CD4-positive, alpha-beta memory T cell (primary cell): ENCODE measurements at places on chromosomes 7 and 10. TPM values are rescaled to one million over a fixed set of nuclear protein-coding genes. Genes with fewer than 3 reads are reported as not detected.

GRCh38 chr7:48096273-48096672 is 7.2 kb downstream of the UPP1 start:
- peaks cover 99% of the 10 kb centered on the region for H3K4me1 ChIP-seq
- H3K36me3 ChIP-seq, result peaks cover 50% of the 10 kb centered on the region
- no peaks in the 10 kb centered on the region for H3K27me3 ChIP-seq
- DNase-seq, result no peak
- no peak overlapping the region for H3K4me3 ChIP-seq

- no peaks in the 10 kb centered on the region for H3K36me3 ChIP-seq
- H3K27me3 ChIP-seq, result peaks cover 2% of the 10 kb centered on the region
- H3K4me3 ChIP-seq, result peak overlapping the region; percentile 98
- H3K4me1 ChIP-seq, result peaks cover 27% of the 10 kb centered on the region
- no peak for DNase-seq
Observed at GRCh38 chr7:38177621-38178003, 433 bp upstream of the STARD3NL start.

DNA sequence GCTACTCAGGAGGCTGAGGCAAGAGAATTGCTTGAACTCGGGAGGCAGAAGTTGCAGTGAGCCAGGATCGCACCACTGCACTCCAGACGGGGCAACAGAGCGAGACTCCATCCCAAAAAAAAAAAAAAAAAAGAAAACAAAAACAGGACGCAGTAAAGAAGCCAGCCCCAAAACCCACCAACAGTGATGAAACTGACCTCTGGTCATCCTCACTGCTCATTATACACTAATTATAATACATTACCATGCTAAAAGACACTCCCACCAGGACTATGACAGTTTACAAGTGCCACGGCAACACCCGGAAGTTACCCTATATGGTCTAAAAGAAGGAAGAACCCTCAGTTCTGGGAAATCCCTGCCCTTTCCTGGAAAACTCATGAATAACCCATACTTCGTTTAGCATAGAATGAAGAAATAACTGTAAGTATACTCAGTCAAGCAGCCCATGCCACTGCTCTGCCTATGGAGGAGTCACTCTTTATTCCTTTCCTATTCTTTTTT is 40.0 kb upstream of the EIF4H start:
- no peaks in the 10 kb centered on the region for H3K36me3 ChIP-seq
- DNase-seq, result no peak
- no peak overlapping the region for H3K4me3 ChIP-seq
- H3K27ac ChIP-seq, result no peak overlapping the region

The PTPRZ1 gene
- total RNA-seq, result not detected

- H3K4me3 ChIP-seq, result no peak overlapping the region
- no peaks in the 10 kb centered on the region for H3K36me3 ChIP-seq
- no peaks in the 10 kb centered on the region for H3K27me3 ChIP-seq
- no peak overlapping the region for H3K27ac ChIP-seq
- DNase-seq, result no peak
- H3K4me1 ChIP-seq, result no peaks in the 10 kb centered on the region
Observed at GRCh38 chr10:67477868-67478267, 218.1 kb downstream of the CTNNA3 start.

- H3K4me1 ChIP-seq, result no peaks in the 10 kb centered on the region
- no peak overlapping the region for H3K27ac ChIP-seq
- no peaks in the 10 kb centered on the region for H3K27me3 ChIP-seq
- no peak overlapping the region for H3K4me3 ChIP-seq
- no peak for DNase-seq
Observed at GRCh38 chr10:56823849-56824248, 462.8 kb upstream of the ZWINT start.

The IQUB gene
- 0.14 TPM for total RNA-seq

- no peak overlapping the region for H3K4me3 ChIP-seq
- no peak overlapping the region for H3K27ac ChIP-seq
- no peaks in the 10 kb centered on the region for H3K27me3 ChIP-seq
Observed at GRCh38 chr7:140242057-140243031, 65.6 kb upstream of the KDM7A start.

DNA sequence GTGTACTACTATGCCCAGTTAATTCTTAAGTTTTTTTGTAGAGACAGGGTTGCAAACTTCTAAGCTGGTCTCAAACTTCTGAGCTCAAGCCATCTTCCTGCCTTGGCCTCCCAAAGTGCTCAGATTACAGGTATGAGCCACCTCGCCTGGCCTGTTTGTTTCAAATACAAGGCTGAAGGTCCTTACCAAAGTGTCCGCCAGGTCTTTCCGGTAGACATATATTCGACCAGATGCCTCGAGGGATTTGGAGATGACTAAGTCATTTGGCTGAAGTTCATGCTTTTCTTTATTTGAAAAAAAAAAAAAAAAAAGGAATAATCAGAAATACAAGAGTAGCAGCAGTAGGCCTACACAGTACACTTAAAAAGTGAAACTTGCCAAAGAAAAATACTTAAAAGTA is 204.5 kb upstream of the CDCA7L start:
- H3K27ac ChIP-seq, result no peak overlapping the region
- H3K4me1 ChIP-seq, result no peaks in the 10 kb centered on the region
- no peak for DNase-seq

GRCh38 chr7:6227294-6227846 is 45.1 kb downstream of the CYTH3 start:
- no peaks in the 10 kb centered on the region for H3K27me3 ChIP-seq
- no peak overlapping the region for H3K27ac ChIP-seq
- DNase-seq, result no peak
- no peaks in the 10 kb centered on the region for H3K36me3 ChIP-seq
- H3K4me1 ChIP-seq, result peaks cover 8% of the 10 kb centered on the region

DNA sequence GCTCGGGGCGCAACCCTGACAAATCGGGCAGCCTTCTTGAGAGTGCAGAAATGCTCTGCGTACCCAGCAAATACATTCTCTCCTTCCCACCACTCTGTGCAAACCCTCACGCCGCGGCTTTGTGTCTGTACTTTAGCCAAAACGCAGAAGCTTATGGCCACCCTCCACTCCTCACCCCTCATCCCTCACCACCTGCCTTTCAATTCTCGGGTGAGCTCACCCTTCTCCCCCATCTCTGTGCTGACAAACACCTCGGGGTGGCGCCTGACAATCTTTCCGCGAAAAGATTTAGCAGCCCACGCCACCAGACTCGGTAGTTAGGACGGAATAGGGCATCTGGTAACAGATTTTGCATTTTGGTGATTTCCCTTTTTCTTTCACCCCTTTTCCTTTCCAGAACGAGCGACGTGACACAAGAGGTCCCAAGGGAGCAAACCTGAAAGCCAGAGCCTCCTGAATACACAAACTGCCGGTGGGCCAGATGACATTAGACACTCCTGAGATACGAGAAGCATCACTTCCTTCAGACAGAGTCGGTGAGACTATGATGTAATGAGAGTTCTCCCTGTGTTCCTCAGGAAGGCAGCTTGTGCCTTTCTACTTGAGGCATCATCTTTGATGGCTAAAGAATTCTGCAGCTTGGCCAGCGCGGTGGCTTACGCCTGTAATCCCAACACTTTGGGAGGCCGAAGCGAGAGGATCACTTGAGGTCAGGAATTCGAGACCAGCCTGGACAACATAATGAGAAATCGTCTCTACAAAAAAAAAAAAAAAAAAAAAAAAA is 671 bp upstream of the ATAD1 start:
- peak overlapping the region; percentile 94 for H3K27ac ChIP-seq
- peak overlapping the region; percentile 85 for H3K4me3 ChIP-seq
- DNase-seq, result peak; percentile 71
- H3K4me1 ChIP-seq, result peaks cover 46% of the 10 kb centered on the region
- no peaks in the 10 kb centered on the region for H3K27me3 ChIP-seq

GRCh38 chr7:70446448-70447143 is 685.3 kb upstream of the GALNT17 start:
- no peaks in the 10 kb centered on the region for H3K27me3 ChIP-seq
- DNase-seq, result no peak
- no peaks in the 10 kb centered on the region for H3K36me3 ChIP-seq
- H3K27ac ChIP-seq, result no peak overlapping the region

The ZNF25 gene
- 14.7 TPM for total RNA-seq

GRCh38 chr10:49616421-49617101 is 2.7 kb downstream of the CHAT start:
- H3K4me1 ChIP-seq, result no peaks in the 10 kb centered on the region
- no peak overlapping the region for H3K4me3 ChIP-seq
- no peaks in the 10 kb centered on the region for H3K36me3 ChIP-seq
- H3K27me3 ChIP-seq, result peaks cover 9% of the 10 kb centered on the region

The CXCL12 gene
- total RNA-seq, result not detected

DNA sequence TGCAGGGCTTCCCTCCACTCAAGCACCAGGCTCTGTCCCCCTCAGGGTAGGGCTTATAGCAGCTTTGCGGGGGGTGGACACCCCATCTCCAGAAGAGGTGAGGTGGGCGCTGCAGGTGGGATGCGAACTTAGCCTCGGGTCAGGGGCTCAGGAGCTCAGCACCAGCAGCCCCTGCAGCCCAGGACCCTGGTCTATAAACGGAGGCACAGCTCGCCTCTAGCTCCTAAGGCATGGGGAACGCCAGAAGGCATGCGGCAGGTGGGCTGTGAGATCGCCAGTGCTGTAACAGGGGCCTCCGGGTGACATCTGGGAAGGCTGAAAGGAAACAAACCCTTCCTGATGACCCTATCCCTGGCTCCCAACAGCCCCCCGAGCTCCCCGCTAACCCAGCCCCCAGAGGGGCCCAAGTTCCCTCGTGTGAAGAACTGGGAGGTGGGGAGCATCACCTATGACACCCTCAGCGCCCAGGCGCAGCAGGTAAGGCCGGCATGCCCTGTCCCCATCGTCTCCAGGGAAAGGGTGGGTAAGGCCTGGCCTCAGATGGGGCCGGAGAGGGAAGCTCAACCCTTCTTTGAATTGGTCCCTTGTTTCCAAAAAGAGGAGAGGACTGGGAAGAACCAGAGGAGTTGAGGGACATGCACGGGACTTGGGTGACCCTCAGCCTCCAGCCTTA is 4.2 kb downstream of the NOS3 start:
- no peak overlapping the region for H3K27ac ChIP-seq
- H3K27me3 ChIP-seq, result no peaks in the 10 kb centered on the region
- H3K4me3 ChIP-seq, result no peak overlapping the region
- H3K36me3 ChIP-seq, result no peaks in the 10 kb centered on the region

DNA sequence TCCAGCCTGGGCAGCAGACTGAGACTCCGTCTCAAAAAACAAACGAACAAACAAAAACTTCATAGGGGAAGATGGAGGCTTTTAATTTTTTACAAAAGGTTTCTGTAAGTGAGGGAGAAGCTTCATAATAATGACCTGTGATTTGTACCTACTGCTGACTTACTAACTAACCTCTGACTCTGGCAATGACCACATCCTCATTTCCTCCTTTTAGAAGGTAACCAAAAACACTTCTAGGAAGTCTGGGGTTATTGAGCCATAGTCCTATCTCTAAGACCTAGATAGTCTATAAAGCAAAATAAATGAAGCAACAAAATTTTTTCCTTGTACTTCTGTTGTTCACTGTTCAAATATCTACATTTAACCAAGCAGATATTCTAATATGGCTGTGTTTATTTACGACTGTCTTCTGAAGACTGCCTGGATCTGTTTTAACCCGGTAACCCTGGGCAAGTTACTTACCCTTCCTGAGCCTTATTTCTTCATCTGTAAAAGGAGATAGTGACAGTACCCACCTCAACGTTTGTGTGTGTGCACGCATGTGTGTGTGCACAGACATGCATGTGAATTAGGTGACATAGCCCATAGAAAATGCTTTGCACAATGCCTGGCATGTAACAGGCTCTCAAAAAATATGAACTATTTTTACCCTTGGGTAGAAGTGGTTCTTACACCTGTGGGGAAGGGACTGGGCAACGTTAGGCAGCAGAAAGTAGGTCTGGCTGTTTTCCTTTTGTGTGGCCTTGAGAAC is 30.8 kb upstream of the SMNDC1 start:
- H3K27ac ChIP-seq, result no peak overlapping the region
- no peaks in the 10 kb centered on the region for H3K36me3 ChIP-seq
- peaks cover 15% of the 10 kb centered on the region for H3K4me1 ChIP-seq
- H3K4me3 ChIP-seq, result no peak overlapping the region
- no peak for DNase-seq

DNA sequence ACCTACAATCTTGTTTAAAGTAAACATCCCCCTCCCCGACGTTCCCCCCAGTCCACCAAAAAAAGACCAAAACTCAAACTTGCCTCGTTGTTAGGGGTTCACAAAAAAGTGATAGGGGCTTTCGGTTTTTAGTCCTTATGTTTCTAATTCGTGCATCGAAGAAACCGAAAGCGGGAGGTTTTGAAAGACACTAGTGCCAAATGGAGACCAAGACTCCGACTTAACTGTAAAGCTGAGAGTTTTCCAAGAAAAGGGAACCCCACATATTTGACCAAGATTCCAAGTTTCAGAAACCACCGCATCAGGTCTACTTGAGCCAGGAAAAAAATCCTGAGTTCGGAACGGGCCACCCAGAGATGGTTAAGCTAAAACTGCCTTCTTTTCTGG is 534 bp downstream of the PSMA2 start:
- peak overlapping the region; percentile 93 for H3K4me3 ChIP-seq
- no peak for DNase-seq
- H3K27ac ChIP-seq, result peak overlapping the region; percentile 94
- H3K36me3 ChIP-seq, result peaks cover 15% of the 10 kb centered on the region
- H3K4me1 ChIP-seq, result peaks cover 50% of the 10 kb centered on the region

DNA sequence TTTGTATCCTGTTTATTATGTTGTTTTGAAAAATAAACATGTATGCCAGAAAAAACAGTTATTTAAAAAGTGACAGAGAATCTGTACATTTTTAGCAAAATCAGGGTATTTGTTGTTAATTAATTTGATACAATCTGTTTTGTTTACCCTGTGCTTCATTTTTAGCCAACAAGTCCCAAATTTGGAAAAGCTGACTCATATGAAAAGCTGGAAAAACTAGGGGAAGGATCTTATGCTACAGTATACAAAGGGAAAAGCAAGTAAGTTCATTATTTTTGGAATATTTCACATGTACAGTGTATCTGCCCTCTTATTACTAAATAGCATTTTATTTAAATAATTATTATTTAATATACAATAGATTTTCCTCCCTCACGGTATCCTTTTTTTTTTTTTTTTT is 151.4 kb downstream of the CDK14 start:
- no peaks in the 10 kb centered on the region for H3K4me1 ChIP-seq
- no peak overlapping the region for H3K27ac ChIP-seq
- DNase-seq, result no peak

DNA sequence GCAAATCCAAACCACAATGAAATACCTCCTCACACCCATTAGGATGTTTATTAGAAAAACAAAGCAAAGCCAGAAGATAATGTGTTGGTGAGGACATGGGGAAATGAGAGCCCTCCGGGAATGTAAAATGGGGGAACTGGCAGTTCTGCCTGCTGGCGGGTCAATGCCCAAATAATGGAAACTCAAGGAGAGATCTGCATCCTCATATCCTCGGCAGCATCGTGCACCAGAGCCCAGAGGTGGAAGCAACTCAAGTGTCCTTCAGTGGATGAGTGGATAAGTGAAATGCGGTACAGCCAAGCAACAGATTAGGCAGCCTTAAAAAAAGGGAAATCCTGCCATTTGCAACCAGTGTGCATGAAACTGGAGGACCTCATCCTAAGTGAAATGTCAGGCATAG is 325.2 kb downstream of the WDR37 start:
- H3K4me1 ChIP-seq, result no peaks in the 10 kb centered on the region
- no peak overlapping the region for H3K27ac ChIP-seq
- DNase-seq, result no peak
- no peaks in the 10 kb centered on the region for H3K36me3 ChIP-seq
- peaks cover 4% of the 10 kb centered on the region for H3K27me3 ChIP-seq
- H3K4me3 ChIP-seq, result no peak overlapping the region
